ENCODE measurements at places on chromosomes 6 and 20. TPM values are rescaled to one million over a fixed set of nuclear protein-coding genes. Genes with fewer than 3 reads are reported as not detected.
A peak's percentile ranks its signal among the peaks of the same experiment; 100 is the strongest.

Gene VNN1
- not detected for total RNA-seq

GRCh38 chr6:7112741-7113313 is 5.1 kb downstream of the RREB1 start:
- DNase-seq, result peak; percentile 15

GRCh38 chr6:116004841-116005815 is 55.6 kb downstream of the FRK start:
- DNase-seq, result no peak

Gene KCNK15
- 0.37 TPM for total RNA-seq

DNA sequence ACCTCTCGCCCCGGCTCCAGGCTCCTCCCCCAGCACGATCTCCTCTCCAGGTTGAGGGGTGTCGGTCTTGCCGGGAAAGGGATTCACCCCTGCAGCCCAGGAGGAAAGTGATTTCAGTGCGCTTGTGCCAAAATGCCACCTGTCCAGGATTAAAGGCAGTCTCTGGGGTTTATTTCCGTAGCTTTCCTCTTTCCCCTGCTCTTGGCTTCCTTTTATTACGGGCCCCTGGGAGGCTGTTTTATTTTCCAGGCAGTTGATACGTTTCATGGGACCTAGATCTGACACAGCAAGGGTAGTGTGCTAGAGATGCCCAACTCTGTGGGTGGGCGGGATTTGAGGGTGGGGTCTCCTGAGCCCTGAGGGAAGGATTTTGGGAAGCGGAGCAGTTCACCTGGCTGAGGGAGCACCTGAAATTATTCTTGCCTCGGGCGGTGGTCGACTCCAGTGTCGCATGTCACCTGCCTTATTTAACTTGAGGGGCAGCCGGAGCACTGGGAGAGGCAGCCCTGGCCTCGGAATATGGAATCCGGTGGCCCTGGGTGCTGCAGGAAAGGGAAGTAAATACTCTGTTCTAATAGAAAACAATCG is 9.5 kb upstream of the NKX2-2 start:
- DNase-seq, result peak; percentile 26

Gene WFDC10B
- 0.42 TPM for total RNA-seq

DNA sequence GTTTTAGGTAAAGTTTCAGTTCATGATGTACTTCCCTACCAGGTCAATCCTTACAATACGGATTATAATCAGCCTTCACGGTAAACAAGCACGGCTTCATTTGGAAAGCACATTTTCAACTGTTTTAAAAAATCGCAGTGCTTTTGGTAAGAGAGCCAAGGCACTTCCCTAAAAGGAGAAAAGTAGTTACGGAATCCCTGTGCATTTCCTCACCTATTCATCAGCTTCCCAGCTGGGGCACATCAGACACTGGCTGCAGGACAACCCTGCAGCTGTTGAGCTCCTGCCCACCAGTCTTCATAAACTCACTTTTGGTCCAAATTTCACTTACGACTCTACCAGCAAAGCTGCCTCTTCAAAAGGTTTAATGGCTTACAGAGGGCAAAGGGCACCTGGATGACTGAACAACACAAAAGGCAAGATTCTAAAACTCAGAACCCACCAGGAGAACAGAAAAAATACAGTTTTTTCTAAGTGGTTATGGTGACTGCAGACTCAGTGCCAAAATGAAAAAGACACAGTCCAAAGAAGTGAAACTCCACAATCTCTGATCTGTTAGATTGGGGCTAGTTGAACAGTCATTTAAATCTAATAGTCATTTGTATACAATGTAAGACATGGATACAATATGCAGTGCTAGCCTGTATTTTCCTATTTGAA is 7.5 kb downstream of the SNX5 start:
- no peak for DNase-seq

DNA sequence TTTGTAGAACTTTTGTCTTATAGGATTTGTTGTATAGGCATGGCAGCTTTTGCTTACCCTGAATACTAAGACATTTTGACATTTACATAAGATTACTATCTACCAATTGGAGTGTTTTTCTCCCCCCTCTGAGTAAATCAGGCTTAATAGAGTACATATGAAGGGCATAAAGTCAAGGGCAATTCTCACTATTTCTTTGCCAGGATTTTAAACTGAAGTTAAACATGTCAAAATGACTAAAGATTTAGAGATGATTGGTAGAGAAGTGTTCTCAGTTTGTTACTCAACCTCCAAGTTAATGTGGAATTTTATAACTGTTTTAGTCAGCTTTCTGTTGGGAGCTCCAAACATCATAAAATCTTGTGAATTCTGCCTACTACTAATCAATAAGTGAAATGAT is 157.8 kb downstream of the CDKAL1 start:
- DNase-seq, result no peak

DNA sequence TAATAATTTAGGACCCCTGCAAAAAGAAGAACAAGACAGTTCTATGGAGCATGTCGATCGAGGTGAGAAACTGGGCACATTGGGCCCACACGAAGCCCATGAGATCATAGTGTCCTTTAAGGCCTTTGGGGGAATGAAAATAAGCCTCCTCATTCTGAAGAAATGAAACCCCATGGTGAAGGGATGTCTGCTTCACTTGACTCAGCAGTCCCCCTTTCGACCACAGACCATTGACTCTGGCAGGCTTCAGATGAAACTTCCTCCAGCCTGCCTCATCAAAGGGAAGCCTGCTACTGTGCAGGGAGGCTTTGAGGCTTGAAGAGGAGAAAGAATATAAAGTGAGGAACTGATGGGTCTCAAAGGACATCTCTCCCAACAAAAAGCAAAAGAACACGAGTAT is 144.2 kb upstream of the FBXL4 start:
- DNase-seq, result no peak

Gene VARS2
- 74.1 TPM for total RNA-seq

Gene TMEM217
- 0.61 TPM for total RNA-seq

DNA sequence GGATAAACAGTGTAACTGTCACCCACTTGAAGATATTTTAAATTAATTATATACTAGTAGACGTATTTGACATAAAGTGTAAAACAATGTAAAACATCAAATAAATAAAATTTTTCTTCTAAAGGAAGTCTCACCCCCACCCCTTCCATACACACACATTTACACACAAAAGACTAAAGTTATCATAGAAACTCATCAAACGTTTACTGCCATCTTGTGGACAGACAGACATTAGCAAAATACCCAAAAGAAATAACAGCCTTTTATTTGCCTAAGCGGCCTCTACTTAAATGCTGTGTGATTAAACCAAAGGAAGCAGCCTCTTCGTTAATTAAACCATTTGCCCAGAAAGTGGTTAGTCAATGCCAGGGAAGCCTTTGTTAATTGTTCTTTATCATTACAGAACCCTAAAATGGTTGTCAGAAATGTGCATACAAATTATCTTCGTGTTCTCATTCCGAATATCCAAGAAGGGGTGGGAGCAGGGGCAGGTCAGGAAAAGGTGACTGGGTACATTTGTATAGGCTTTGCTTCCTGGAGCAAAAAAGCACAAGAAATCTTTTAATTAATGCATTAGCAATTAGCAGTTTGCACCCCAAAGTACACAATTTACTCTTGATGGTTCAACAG is 176.2 kb upstream of the SASH1 start:
- DNase-seq, result no peak

Gene MEP1A
- total RNA-seq, result 0.09 TPM

- DNase-seq, result no peak
Observed at GRCh38 chr6:109372130-109372529, 10.1 kb downstream of the CD164 start.

Gene MUCL3
- total RNA-seq, result 0.21 TPM

Gene METTL24
- 0.21 TPM for total RNA-seq

GRCh38 chr6:87093199-87093598 is 1.7 kb downstream of the CGA start:
- DNase-seq, result no peak

DNA sequence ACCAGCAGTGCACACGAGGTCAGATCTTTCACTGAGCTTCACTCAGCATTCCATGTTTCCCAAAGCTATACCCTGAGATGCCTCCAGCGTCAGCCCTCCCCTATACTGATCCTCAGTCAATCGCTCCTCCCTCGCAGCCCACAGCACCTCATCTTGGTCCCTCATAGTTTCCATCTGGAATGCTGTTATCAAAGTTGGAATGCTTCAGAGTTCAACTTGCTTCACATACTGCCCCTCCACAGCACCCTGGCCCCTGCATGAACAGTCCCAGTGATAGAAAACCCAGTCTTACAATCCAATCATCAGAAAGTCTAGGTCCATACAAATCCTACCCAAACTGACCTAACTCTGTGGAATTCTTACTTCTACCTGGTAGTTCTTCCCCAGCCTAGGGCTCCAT is 20.0 kb downstream of the SPAG4 start:
- DNase-seq, result no peak

DNA sequence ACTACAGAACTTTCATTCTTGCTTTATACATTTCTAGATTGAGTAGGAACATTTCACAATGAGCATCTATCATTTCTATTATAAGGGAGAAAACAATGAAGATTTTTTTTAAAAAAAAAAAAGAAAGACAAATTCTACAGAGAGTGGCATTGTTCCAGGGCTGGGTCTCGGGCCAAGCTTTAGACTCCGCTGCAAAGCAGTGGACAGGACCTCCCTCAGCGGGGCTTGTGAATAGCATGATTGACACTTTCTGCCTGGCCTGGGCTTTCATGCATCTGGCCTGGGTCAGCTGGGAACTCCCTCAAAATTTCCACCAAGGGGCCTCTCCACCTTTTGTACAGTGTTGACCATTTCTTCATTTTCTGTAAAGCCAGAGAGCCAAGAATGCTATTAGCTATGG is 55.8 kb upstream of the HIVEP2 start:
- no peak for DNase-seq

Gene LPA
- total RNA-seq, result 0.60 TPM

Gene CTSA
- total RNA-seq, result 48.3 TPM

Gene GPLD1
- total RNA-seq, result 8.4 TPM

Gene MYL9
- total RNA-seq, result 57.7 TPM

DNA sequence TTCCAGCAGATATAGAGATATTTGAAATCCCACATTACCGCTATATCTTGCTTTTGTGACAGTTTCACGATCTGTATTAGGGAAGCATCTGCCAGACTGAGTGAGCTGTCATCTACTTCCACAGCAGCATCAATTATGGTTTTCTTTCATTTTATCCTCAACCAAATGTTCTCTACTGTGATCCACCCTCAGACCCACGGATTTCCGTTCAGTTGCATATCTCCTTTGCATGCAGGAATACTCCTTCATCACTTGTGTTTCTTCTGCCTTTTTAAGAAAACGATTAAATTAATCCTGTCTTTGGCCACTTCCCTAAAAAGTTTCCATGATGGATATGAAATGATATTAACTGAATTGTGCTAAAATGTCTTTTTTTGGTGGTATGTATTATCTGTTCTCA is 262.1 kb upstream of the ADGRB3 start:
- DNase-seq, result no peak

- DNase-seq, result no peak
Observed at GRCh38 chr20:53723621-53724020, 130.0 kb upstream of the ZNF217 start.

Gene CGAS
- 6.4 TPM for total RNA-seq

DNA sequence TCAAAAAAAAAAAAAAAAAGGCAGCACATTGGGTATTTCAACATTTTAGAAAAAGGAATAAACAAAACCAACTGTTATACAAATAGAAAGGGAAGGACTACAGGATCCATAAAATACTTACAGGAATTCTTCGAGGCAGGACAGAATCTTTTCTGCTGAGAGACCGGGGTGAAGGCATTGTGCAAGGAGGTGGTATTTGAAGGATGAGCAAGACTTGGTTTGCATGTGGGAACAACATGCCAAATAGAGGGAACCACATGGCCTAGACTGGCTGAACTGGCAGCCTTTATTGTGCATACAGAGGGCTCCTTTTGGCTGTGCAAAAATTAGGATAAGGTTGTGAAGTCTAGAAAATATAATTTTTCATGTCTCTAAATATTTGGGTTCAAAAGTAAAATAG is 62.9 kb downstream of the SCAND1 start:
- no peak for DNase-seq

- no peak for DNase-seq
Observed at GRCh38 chr6:53048431-53049195, 16.6 kb upstream of the FBXO9 start.

DNA sequence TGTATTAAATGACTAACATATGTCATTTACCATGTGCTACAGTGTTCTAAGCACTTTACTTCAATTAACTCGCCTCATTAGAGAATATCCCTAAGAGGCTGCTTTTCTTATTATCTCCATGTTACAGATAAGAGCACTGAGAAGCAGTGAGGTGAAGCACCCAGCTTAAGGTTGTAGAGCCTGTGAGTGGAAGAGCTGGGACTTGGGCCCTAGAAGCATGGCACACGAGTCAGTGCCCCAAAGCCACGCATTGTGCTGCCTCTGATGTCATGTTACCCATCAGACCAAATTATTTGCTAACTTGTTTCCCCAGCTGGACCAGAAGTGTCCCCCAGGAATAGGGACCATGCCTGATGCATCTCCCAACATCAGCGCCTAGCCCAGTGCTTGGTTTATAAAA is 34.1 kb downstream of the POFUT1 start:
- DNase-seq, result no peak

GRCh38 chr20:25637247-25637646 is 13.4 kb upstream of the NANP start:
- no peak for DNase-seq

DNA sequence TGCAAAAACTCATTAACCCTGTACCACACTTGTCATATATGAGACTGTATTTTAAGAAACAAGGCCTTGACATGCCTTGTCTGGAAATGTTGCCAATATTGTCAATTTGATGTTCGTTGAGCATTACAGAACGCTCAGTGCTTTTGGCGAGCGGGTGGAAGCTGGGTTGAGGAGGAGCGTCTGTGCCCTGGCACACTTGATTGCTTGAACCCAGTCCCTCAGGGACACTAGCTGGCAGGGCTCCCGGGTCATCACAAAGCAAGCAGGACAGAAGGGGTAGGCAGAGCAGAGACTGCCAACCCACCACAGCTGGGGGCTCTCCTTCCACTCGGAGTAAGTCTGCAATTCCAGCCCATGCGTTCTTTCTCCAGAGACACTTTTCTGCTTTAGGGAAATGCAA is 286.3 kb downstream of the KHDC1L start:
- DNase-seq, result no peak

GRCh38 chr20:16942756-16943155 is 194.6 kb downstream of the OTOR start:
- no peak for DNase-seq

Gene MAP3K7
- total RNA-seq, result 36.7 TPM

- no peak for DNase-seq
Observed at GRCh38 chr6:43950051-43950605, 177.1 kb downstream of the MRPL14 start.

DNA sequence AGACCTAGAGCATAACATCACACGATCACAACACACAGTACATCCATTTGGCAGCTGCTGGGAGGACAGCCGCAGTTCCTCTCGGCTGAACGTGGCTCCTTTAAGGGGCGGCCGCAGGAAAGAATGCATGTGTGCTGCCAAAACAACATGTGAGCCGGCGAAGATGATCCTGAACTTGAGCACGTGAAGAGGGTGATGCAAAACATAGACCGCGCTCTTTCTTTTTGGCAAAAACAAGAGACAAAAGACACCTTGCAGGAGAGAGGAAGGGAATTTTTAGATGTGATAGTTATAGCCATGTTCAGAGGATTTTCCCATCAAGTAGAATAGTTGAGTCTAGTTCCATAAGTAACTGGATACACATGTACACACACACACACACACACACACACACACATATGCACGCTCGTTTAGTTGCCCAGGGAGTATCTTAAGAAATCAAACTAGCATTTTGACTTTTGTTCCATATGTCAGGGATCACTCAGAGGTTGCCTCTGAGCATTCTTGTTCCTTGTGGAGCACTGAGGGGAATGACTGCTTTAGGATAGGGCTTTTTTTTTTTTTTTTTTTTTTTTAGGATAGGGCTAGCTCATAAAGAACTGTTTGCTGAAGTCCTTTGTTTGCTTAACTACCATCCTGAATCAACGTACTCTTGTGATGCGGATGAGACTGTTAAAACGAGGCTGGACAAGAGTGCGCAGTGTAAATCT is 21.7 kb upstream of the RANBP9 start:
- no peak for DNase-seq
